ENCODE measurements at places on chromosomes 13 and 19.

GRCh38 chr19:20039203-20039723 is at the start of gene ZNF682:
TSS of gene ZNF682 (minus strand) at chr19:20039505. CDS start at chr19:20039345, 160 bp downstream.
- DNase-seq = peak; percentile 90

- DNase-seq = no peak
These were observed 1.6 kb downstream of the SLC46A3 start for GRCh38 chr13:28717170-28717569.

DNA sequence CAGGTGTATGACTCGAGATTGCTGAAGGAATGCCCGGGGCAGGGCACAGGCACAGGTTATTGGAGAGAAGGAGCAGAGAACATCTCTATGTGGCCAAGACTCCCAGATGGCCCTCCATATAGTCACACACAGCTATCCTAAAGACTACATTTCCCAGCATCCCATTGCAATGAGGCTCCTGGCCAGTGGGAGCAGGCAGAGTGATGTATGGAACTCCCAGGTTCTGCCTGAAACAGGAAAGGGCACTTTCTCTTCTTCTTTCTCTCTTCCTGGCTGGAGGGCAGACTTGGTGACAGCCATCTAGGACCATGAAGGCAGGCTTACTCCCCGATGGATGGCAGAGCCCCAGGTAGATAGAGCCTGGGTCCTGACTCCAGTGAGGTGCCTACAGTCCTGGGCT is 13.5 kb downstream of the PPP1R13L start:
- DNase-seq = peak; percentile 32

DNA sequence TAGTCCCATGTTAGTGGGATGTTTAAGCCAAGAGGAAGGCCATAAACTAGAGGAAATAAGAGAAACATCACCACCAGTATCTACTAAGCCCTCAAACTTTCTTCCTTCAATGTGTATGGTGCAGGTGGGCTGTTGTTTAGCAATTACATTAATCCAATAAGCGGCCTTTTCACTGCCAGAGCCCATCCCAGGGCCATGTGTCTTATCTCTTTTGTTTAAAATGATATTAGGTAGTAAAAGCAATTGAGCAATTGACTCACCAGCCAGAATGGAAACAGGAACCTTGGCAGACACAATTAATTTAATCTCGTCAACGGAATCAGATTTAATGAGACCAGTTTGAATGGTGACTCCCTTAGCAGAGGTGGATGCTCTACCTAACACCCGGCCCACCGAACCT is 1503.5 kb downstream of the UQCRFS1 start:
- DNase-seq = no peak

DNA sequence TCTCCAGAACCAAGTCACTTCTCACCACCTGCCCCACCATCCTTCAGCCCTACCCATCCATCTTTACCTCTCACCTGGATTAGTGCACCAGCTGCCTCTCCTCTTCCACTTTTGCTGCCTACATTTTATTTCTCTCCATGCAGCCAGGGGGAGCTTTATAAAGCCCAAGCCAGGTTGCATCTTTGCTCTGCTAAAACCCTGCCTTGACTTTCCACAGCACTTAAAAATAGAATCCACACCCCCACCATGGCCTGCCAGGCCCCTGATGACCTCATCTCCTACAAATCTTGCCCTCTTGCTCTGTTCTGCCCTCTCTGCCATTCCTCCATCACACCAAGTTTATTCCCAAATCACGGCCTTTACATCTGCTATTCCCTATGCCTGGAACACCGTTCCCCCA is 1.8 kb downstream of the HOOK2 start:
- no peak for DNase-seq

GRCh38 chr13:84491952-84492351 is 609.7 kb upstream of the SLITRK1 start:
- no peak for DNase-seq

GRCh38 chr13:99125326-99125915 is 75.2 kb upstream of the UBAC2 start:
- no peak for DNase-seq

DNA sequence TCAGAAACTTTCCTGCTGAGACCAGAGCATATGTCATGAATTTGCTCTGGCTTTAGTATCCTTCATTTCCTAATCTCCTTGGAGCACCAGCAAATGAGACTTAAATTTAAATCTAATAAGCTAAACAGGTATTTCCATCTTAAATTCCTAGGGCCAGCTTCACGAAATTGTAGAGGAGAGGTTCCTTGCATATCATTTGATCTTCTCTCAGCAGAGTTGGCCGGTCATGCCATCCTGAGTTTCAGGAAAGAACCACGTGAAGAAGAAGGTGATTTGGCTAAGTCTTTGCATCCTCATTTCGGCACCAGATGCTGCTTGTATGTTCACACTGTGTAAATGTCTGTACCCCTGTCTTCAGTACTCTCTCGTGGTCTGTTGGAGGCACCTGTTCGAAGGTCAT is 370.4 kb upstream of the NBEA start:
- no peak for DNase-seq
